T-cell (primary cell): ENCODE measurements at places on chromosomes 6 and 20. TPM values are rescaled to one million over a fixed set of nuclear protein-coding genes. Genes with fewer than 3 reads are reported as not detected.

TUBB2B gene
- 0.46 TPM for total RNA-seq

DNA sequence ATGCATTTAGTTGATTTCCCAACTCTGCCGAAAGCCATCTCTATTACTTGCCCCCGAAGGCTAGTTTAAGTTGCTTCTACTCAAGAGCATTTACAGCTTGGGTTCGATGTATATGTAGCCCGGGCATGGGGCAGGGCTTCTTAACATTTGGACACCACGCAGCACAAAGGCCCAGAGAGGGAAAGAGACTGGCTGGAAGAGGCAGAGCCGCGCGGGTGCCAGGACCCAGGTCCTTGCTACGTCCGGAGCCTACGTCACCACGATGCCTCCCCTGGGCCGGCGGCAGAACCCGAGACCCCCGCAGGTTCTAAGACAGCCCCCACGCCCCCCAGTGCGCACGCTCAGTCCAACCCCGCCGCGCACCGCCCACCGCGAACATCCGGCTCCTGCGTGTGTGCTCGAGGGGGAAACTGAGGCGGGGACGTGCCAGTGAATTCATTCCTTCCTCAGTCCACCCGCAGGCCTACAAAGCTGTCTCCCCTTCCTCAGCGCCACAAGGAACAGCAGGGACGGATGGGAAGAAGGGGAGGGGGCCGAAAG lies 367 bp upstream of the PCIF1 start:
- H3K4me3 ChIP-seq, result peak overlapping the region; percentile 85
- H3K27ac ChIP-seq, result peak overlapping the region; percentile 99
- H3K4me1 ChIP-seq, result peaks cover 32% of the 10 kb centered on the region
- DNase-seq, result peak; percentile 10
- peaks cover 3% of the 10 kb centered on the region for H3K36me3 ChIP-seq

GRCh38 chr6:107689951-107690642 lies 134.0 kb downstream of the SCML4 start:
- no peak overlapping the region for H3K4me3 ChIP-seq
- H3K36me3 ChIP-seq, result no peaks in the 10 kb centered on the region
- DNase-seq, result no peak
- no peak overlapping the region for H3K27ac ChIP-seq
- H3K4me1 ChIP-seq, result no peaks in the 10 kb centered on the region

AHI1 gene
- total RNA-seq, result 15.8 TPM

CABLES2 gene
- 6.2 TPM for total RNA-seq

- peaks cover 84% of the 10 kb centered on the region for H3K36me3 ChIP-seq
- no peak overlapping the region for H3K27ac ChIP-seq
- H3K27me3 ChIP-seq, result no peaks in the 10 kb centered on the region
- DNase-seq, result no peak
- no peak overlapping the region for H3K4me3 ChIP-seq
Observed at GRCh38 chr20:32445539-32446273, 87.6 kb downstream of the ASXL1 start.

GRCh38 chr20:37403107-37404033 lies 57.4 kb downstream of the SRC start:
- no peak overlapping the region for H3K4me3 ChIP-seq
- peaks cover 23% of the 10 kb centered on the region for H3K27me3 ChIP-seq

GRCh38 chr6:44349904-44350649 lies 7.6 kb downstream of the SPATS1 start:
- no peaks in the 10 kb centered on the region for H3K27me3 ChIP-seq
- no peaks in the 10 kb centered on the region for H3K4me1 ChIP-seq
- no peak for DNase-seq
- H3K27ac ChIP-seq, result no peak overlapping the region

DNA sequence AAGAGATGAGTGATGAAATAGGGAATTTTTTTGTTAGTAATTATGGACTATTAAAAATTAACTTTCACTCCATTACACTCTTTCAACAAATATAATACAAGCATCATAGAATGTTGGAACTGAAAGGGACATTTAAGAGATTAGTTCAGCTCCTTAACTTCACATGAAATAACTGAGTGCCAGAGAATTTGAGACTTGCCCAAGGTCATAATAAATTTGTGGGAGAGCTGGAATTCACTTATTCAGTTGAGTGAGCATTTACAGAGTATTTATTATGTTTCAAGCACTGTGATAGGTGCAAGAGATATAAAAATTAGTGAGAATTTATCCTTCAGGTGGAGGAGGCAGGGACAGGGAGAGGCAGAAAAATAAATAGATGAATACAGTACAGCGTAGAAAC lies 154.6 kb downstream of the KCNQ5 start:
- no peaks in the 10 kb centered on the region for H3K4me1 ChIP-seq
- no peaks in the 10 kb centered on the region for H3K27me3 ChIP-seq
- no peak for DNase-seq
- no peaks in the 10 kb centered on the region for H3K36me3 ChIP-seq
- H3K4me3 ChIP-seq, result no peak overlapping the region

DNA sequence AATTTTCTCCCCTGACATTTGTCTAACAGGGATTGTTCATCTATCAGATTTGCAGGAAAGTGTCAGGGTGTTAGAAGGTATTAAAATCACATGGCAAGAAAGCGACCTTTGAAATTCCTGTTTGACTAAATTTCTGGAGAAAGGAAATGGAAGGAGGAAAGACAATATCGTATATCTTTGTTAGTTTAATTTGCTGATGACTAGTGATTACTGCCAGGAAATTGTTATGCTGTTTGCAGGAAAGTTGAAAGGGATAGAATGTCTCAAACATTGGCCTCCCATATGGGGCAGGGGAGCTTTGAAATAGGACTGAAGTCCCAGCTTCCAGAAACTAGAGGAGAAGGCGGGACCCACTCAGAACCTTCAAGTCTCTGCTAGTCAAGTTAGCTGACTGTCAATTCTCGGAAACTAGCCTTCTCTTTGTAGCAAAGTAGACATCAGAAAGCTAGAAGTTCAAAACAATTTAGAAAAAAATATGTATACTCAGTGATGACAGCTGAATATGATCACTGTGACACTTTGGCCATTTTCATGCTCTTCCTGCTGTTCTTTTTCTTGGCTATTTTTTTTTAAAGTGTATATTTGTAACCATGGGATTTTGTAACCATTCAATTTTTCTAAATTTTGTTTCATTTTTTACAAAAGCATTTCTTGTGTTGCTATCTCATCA lies 53.4 kb upstream of the RALGAPA2 start:
- H3K27me3 ChIP-seq, result peaks cover 11% of the 10 kb centered on the region
- H3K4me3 ChIP-seq, result no peak overlapping the region
- H3K36me3 ChIP-seq, result no peaks in the 10 kb centered on the region
- H3K4me1 ChIP-seq, result no peaks in the 10 kb centered on the region
